CD4-positive, alpha-beta T cell treated with Interferon gamma for 1 hour (primary cell): ENCODE measurements at places on chromosomes 16 and 17.

- no peak for DNase-seq
Measured at GRCh38 chr16:57379579-57379978, 7.3 kb downstream of the CX3CL1 start.

DNA sequence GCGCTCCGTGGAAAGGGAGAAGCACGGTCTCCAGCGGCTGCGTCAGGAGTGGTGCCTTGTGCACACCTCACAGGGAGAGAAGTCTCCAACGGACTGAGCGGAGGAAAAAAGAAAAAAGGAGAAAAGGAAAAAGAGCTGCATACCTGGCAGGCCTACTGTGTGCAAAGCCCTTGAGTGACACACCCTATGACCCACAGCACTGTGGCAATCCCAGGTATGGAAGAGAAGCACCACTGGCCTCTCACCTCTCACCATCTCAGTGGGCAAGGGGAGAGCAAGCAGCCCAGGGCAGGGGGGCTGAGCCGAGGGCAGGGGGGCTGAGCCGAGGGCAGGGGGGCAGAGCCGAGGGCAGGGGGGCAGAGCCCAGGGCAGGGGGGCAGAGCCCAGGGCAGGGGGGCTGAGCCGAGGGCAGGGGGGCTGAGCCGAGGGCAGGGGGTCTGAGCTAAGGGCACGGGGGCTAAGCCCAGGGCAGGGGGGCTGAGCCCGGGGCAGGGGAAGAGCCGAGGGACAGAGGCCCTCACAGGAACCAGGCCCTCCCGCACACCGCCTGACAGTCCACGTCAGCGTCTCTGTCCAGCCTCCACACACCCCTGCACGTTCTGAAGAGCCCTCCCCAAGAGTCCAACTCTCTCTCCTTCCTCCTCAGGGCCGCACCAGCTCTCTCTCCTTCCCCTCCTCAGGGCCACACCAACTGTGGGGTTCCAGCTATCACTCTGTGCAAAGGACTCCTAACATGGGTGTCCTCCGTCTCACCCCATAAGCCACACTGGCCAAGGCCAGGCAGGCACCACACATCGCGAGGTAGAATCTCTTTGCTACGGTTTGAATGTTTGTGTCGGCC, 105.8 kb downstream of the ZNF778 start:
- DNase-seq = no peak

- DNase-seq = no peak
Measured at GRCh38 chr16:77833921-77834634, 45.7 kb downstream of the VAT1L start.

DNA sequence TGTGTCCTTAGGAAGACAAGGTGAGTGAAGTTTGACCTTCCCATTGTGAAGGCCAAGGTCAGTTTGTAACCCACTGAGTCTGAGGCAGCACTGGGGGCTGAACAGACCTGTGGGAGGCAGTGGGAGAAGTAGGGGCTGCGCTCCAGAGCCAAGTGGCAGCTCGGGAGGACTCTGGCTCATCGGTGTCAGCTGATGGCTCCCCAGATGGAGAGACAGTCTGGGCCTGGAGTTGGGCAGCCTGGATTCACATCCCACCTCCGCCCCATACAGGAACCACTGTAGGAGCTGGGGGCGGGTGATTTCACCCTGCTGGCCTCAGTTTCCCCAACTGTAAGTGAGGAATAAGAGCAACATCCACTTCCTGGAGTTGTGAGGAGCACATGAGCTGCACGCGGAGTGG, 128.4 kb downstream of the FOXL1 start:
- DNase-seq = no peak
